ENCODE measurements at places on chromosomes 1 and 21.

DNA sequence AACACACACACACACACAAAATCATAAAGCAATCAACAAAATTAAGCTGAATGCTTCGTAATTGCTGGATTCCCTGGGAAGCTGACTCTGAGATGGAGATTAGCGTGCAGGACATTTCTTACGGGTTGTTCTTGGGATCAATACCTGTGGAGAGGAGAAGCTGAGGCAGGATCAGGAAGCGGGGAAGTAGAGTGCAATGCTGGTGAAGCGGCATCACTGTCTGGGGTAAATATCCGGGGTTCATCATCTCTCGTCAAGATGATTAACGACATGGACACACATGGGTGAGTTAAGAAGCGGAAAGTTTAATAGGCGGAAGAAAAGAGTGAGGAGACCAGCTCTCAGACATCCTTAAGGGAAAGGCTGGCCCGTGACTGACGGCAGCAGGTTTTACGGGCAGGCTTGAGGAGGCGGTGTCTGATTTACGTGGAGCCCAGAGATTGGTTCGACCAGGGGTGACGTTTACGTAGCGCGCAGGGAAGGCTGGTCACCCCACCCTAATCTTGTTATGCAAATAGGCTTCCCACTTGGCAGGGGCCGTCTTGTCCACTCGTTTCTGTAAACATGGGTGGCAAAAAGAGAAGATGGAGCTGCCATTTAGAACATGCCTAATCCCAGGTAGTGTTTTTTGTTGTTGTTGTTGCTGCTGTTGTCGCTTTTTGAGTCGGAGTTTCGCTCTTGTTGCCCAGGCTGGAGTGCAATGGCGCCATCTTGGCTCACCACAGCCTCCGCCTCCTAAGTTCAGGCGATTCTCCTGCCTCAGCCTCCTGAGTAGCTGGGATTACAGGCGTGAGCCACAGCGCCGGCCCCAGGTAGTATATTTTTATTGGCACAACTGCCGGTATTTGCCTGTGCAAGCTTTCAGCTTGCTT is 135.6 kb upstream of the KCNJ15 start:
- no peak for DNase-seq

DNA sequence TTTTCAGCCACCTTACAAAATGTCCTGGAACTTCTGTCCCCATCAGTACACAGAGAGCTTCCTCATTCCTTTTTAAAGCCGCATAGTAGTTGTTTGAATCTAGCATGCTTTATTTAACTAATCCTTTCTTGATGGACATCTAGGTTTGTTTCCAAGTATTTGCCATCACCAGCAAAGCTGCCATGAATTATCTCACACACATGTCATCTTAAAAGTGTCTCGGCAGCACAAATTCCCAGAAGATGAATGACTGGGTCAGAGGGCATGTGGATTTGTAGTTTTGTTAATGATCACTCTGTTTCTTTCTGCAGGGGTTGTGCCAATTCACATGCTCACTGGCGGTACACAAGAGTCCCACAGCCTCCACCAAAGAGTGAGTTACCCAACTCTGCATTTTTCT is 68.3 kb downstream of the CLIC6 start:
- no peak for DNase-seq

GRCh38 chr1:213051881-213052202 is 801 bp downstream of the RPS6KC1 start:
- DNase-seq = no peak

GRCh38 chr1:221025501-221025900 is 146.3 kb downstream of the HLX start:
- no peak for DNase-seq

GRCh38 chr1:151976858-151977257 is 16.8 kb downstream of the S100A10 start:
- no peak for DNase-seq

DNA sequence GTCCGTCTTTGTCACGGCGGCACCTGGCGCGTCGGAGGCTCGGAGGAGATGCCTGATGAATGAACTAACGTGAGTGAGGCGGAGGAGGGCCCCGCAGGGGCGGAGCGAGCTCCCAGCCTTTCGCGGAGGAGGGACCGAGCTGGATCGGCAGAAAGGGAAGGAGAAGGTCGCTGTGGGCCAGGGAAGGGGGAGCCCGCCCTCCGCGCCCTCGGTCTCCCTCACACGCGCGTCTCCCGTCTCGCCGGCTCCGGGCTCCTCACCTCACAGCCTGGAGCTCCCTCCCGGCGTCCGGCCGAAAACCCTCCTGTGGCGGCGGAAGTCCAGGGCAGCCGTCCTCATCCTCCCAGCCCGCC is 519 bp downstream of the ZNF496 start:
- DNase-seq = no peak

DNA sequence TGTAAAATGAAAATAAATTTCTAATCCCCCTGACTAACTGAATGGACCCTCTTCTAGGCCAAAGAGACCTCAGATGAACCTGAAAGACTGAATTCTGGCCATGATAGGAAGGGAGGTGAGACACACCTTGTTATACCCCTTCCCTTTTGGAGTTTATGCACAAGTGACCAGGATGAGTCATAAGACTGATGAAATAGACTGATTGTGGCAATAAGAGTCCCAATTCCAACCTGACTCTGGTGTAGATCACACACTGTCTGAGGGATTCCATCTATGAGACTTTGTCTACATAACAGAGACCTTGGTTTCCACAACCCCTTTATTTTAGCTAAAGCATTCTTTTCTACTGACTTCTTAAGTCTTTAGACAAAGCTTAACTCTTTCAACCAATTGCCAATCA is 13.5 kb upstream of the OR2G2 start:
- no peak for DNase-seq

DNA sequence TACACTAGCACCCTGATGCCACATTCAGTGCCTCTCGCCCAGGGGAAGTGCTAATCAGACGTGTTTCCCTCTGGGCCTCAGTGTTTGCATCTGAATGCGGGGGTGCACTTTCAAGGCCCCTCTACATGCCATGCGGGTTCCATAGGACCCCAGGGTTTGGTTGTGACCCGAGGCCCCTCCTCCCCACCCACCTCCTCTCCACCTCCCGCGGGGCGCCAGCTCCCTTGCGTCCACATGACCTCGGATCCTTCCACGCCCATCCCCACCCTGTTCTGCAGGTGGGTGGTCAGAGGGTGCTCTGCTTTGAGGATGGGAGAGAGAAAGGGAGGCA is 5.1 kb upstream of the RUNX3 start:
- DNase-seq = no peak

- no peak for DNase-seq
These were observed 7.2 kb upstream of the IGSF3 start for GRCh38 chr1:116674751-116675150.

DNA sequence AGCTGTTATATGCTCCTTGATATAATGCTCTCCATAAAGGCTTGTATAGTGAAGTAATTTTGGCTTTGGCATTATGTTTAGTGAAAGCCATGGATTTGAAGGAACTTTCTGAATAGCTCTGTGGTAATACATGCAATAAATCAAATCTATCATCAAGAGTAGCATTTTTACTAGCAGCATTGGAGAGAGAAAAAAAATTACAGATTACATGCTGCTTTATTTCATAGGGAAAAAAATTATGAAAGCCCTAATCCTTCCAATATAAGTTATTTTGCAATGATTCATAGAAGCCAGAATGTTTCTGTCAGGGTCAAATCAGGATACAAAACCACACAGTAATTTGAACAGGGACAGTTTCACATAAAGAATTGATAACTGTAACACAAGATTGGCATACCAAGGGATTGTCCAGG is 250.0 kb downstream of the SPATA17 start:
- DNase-seq = no peak

- peak; percentile 44 for DNase-seq
These were observed 60.3 kb upstream of the CSF3R start for GRCh38 chr1:36542962-36543515.

- DNase-seq = no peak
These were observed 123.5 kb upstream of the NGF start for GRCh38 chr1:115461526-115461925.

All from NCI-H524 treated with DMSO at 0.1 percent for 48 hours (cell line).